ENCODE measurements at places on chromosomes 12 and 14.

GRCh38 chr12:46406352-46407027 is 33.9 kb upstream of the SLC38A2 start:
- DNase-seq = no peak

GRCh38 chr14:94244182-94244581 is 48.9 kb downstream of the SERPINA10 start:
- no peak for DNase-seq

DNA sequence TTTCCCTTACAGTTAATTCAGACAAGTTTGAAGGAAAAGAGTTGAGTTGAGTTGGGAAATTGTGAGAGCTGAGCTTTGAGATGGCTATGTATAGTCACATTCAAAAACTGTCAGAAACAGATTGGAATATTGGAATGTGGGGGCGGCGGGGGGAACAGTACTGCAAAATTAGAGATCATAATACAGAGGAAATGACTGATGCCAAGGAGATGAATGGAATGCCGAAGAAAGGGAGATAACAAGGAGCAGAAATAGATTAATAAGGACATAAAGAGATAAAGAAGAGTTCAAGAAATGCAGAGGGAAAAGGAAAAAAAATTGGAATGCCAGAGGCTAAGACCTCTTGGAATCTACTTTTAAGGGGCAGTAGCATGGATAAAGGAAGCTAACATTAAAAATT is 3.2 kb upstream of the OR4K5 start:
- DNase-seq = no peak

DNA sequence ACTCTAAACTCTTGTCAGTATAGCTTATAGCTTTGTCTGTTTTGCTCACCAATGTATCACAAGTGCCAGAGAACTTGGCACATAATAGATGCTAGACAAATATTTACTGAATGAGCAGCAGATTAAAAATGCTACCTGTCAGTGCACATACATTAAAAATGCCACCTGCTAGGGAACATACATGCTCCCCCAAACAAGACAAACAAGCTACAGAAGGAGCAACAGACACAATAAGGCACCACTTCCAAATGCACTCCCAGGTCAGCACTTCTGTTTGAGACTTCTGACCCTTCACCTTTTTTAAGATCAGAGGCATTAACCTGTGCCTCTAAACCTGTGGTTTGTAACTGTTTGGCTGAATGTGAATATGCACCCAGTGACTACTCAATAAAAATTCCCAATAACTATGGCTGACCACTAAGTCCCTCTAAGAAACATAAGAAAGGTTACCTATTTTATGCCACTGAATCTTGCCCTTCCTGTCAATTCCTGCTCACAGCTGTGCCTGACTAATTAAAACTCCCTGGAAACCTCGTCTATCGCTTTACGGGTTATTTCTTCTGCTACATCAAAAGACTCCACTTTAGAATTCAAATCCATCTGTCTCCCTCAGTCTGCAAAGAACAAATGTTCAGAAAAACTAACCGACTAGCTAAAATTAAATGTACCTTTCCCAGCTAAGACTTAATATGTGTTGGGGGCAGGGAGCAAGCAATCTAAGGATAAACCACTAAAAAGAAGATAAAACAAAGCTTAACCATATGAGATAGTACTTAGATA is 41.0 kb downstream of the HECTD4 start:
- no peak for DNase-seq

DNA sequence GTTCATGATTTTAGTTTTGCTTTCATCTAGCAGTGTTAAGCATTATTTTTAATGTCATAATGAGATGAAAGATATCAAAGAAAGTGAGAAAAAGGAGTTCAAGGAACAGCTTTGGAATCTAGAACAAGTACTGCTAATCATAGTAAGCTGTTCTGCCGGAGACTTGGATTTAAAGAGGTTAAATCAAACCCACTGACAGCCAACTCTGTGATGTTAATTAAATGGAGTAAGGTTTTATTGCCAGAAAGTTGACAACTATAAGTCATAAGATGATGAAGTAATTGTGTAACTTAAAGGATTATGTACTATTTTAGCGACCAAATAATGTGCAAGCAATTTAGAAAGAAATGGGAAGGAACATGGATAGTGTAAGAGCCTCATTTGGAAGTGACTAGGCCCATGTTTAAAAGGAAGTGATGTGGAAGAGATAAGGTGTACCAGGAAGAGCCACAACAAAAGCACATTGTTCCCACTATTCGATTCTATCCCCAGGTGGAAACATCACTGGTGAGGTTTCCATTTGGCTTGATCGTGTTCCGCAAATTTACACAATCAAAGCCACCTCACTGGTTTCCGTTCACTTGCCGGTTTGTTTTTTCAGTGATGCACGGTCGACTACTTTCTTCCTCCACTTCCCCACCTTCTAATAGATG is 388.5 kb downstream of the PAWR start:
- no peak for DNase-seq

- DNase-seq = no peak
These were observed 178.2 kb downstream of the PIK3C2G start for GRCh38 chr12:18439541-18439940.

- DNase-seq = no peak
These were observed 538.7 kb upstream of the TMEM132C start for GRCh38 chr12:127728285-127728684.

DNA sequence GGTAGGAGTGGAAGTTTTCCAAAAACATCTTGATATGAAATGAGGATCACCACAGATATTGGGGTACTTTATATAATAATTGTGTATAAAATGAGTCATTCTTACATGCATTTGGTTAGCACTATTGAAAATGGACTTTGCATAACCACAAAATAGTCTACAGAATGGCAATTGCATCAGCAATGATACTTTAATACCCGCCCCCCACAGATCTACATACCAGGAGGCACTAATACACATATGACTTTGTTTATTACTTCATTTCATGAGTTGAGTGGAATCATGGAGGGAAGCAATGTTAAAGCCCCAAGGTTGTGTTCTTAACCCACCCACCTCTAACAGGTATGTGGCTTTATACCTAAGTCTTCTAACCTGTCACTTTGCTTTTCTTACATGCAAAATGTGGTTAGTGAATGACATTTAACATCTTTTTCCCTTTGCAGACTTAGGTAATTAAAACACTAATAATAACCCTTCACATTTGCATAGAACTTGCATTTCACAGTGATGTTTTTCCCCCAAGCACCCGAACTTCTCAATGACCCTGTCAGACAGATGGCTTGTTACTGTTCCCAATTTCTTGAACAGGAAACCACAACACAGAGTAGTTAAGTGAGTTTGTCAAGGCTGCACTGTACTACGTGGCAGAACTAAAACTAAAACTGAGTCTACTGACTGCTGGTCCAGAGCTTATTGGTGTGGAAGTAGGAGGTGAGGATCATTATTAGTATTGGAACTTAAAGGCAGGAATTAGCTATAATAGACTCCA is 101.9 kb downstream of the NPAS3 start:
- DNase-seq = no peak

- no peak for DNase-seq
These were observed 64.6 kb downstream of the EP400 start for GRCh38 chr12:132014092-132014914.

DNA sequence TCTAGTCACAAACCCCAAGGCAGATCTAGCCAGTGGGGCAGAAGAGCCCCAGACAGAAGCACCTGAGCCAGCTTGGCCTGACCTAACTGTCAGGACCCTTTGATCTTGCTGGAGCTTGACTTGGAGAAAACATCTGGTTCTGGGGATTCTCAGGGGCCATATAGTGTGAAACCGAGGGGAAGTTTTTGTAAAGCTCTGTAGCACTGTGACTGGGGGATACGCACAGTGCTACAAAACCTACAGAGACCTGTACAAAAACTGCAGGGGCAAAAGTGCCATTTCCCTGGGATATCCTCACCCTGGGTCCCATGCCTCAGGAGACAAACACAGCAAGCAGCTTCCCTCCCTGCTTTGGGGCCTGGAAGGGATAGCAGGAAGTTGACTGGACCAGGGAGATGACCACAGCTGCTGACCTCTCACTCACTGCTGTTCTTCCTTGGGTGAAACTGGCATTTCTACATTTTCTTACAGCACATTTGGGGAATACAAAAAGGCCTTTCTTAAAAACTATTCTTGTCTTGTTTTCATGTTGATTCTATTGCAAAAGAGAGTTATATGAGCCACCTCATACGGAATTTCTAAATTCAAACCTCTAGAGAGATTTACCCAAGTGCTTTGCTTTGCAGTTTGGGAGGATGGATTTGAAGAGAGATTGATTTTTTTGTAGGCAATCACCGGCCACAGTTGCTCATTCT is 140.0 kb downstream of the DAD1 start:
- no peak for DNase-seq

GRCh38 chr14:73245480-73246325 is 8.4 kb downstream of the PAPLN start:
- DNase-seq = no peak

DNA sequence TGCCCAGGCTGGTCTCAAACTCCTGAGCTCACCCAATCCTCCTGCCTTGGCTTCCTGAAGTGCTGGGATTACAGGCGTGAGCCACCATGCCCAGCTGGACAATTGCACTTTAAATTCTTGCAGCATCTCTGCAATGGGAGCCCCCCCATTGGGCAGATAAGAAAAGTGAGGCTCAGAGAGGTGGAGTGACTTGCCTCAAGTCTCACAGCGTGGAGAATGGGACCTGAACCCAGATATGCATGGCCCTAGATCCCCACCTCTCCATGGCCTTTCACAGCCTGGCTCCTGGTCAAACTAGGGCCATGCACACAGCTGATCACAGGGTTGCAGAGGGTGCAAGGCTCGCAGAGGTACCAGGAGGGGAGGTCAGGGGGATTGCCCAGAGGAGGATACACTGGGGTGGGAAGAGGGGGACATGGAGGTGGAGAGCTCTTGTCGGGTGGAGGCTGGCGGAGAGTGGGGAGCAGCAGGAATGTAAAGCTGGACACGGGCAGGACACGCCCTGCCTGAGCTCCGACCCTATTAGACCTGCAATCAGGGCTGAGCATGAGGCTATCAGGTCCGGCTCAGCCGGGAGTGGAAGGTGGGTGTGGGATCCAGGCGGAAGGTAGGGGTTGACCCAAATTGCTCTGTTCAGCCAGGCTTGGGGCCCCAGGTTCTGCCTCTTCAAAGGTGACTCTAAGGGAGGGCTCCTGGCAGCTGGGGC is 6.9 kb downstream of the EXOC3L4 start:
- no peak for DNase-seq

- peak; percentile 49 for DNase-seq
These were observed 19.6 kb upstream of the ATP5MC2 start for GRCh38 chr12:53695152-53696145.

DNA sequence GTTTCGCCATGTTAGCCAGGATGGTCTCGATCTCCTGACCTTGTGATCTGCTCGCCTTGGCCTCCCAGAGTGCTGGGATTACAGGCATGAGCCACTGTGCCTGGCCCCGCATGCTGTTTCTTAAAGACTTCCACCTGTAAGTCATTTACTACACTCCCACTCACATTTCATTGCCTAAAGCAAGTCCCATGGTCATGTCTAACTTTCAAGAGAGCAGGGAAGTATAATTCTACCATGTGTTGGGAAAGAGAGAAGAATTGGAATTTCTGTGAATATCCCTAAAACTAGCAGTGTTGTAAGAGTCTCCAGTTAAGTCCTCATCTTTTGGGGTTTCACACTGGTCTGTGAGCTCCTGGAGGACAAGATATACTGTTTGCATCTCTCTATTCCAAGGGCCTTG is 139.7 kb downstream of the EMP1 start:
- no peak for DNase-seq

DNA sequence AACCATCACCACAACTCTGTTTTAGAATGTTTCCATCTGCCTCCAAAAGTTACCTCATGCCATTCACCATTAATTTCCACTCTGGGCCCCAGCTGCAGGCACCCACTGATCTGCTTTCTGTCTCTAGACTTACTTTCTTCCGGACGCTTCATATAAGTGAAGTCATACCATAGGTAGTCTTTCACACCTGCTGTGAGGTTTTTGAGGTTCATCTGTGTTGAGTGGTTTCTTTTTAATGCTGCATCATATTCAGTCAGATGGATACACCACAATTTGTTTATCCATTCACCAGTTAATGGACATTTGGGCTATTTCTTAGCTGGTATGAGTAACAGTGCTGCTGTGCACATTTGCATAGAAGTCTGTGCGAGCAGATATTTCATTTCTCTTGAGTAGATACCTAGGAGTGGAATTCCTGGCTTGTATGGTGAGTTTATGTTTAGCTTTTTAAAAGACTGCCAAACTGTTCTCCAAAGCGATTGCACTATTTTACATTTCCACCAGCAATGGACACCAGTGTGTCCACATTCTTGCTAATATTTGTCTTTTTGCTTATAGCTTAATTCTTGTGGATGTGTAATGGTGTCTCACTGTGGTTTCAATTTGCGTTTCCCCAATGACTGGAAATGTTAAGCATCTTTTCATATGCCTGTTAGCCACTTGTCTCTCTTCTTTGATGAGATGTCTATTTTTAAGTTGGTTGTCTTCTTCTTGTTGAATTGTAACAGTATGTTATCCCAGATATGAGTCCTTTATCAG is 48.3 kb downstream of the ZFYVE21 start:
- no peak for DNase-seq

- DNase-seq = no peak
These were observed 127.9 kb downstream of the CACNA1C start for GRCh38 chr12:2180737-2181082.

- DNase-seq = no peak
These were observed 2.6 kb downstream of the ELK3 start for GRCh38 chr12:96196781-96197180.

- DNase-seq = no peak
These were observed 277.7 kb upstream of the DDHD1 start for GRCh38 chr14:53430870-53431269.

GRCh38 chr12:52185400-52185967 is 6.3 kb downstream of the KRT80 start:
- no peak for DNase-seq

DNA sequence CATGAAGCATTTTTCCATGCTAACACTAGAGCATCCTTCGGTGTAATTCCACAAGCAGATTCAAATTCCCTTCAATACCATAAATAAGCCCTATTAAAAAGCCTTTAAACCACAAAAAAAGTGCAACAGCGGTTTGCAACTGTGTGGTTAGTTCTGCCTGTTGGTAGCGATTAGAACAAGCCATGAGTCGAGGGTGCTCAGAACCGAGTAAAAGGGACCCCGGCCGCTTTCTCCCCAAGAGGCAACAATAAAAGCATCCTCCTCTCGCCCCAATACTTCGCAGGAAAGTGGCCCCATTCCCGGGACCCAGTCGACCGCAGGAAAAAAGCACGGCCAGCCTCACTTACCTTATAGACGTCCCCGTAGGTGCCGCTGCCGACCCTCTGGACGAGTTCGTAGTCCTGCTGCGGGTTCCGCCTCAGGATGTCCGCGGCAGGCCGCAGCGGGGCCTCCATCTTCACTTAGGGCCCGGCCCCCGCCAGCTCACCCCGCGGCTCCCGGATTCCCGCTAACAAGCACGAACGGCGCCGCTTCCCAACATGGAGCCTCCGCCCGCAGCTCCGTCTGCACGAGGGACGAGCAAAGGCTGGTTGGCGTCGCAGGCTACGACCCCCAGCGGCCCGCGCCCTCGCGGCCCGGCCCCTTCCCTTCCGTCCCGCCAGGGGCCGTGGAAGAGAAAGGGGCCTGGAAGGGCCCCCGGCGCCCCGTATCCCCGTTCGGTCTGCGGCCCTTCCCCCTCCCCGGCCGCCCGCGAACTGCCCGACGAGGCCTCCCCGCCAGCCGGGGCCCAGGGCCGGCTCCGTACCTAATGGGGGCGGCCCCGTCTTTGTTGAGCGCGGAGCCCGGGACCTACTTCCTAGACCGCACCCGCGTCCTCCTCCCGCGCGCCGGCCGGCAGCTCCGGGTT is 521 bp downstream of the MAP4K5 start:
- DNase-seq = peak; percentile 57

GRCh38 chr14:71754422-71755095 is 177.7 kb upstream of the RGS6 start:
- DNase-seq = no peak

- peak; percentile 62 for DNase-seq
These were observed 13.1 kb downstream of the MYBPC1 start for GRCh38 chr12:101607894-101608293.
